ENCODE measurements at places on chromosomes 2 and 18. TPM values are rescaled to one million over a fixed set of nuclear protein-coding genes. Genes with fewer than 3 reads are reported as not detected.

- H3K27ac ChIP-seq, result no peak overlapping the region
- H3K27me3 ChIP-seq, result peaks cover 3% of the 10 kb centered on the region
Measured at GRCh38 chr2:104504331-104505073, 349.4 kb upstream of the POU3F3 start.

GRCh38 chr2:161243905-161244304 is 64.3 kb upstream of the PSMD14 start:
- peaks cover 40% of the 10 kb centered on the region for H3K4me1 ChIP-seq
- peaks cover 23% of the 10 kb centered on the region for H3K27me3 ChIP-seq
- peaks cover 8% of the 10 kb centered on the region for H3K36me3 ChIP-seq
- H3K4me3 ChIP-seq, result peak overlapping the region; percentile 89
- peak overlapping the region; percentile 94 for H3K27ac ChIP-seq

GRCh38 chr18:23718243-23718720 is 29.0 kb downstream of the LAMA3 start:
- peaks cover 1% of the 10 kb centered on the region for H3K4me1 ChIP-seq
- no peak overlapping the region for H3K4me3 ChIP-seq
- H3K27ac ChIP-seq, result no peak overlapping the region

DNA sequence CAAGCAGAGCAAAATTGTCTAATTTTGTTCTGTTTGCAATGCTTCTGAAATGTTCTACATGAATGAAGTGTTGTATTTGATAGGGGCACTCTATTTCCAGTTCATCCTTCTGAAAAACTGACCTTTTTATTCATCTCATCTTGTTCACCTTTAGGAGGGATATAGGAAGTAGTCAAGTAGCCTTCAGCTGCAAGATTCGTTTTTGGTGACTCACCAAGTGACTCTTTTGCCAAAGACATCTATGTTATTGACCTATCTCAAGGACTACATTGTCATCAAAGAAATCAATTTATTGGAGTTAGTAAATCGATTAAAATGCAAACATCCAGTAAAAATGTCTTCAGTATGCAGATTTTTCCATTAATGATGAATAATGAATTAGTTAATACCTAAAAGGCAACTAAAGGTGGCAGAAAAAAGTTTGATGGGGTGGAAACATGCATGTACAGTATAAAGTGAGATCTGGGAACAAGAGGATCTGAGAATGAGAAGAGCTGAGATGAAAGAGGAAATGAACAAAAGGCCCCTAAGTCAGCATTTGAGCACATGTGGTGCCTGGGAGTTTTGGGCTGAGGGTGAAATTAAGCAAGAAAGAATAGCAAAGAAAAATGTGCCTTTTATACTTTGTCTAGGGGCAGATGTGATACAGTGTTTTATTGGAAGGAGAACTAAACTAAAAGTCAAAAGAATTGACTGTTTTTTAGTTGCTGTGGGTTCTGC is 255.1 kb upstream of the LINC00305 start:
- no peak for DNase-seq
- no peaks in the 10 kb centered on the region for H3K27me3 ChIP-seq
- H3K4me3 ChIP-seq, result no peak overlapping the region

- no peaks in the 10 kb centered on the region for H3K4me1 ChIP-seq
- no peaks in the 10 kb centered on the region for H3K36me3 ChIP-seq
- H3K27me3 ChIP-seq, result no peaks in the 10 kb centered on the region
- H3K27ac ChIP-seq, result no peak overlapping the region
- DNase-seq, result no peak
Measured at GRCh38 chr2:1972422-1972821, 228.1 kb upstream of the PXDN start.

DNA sequence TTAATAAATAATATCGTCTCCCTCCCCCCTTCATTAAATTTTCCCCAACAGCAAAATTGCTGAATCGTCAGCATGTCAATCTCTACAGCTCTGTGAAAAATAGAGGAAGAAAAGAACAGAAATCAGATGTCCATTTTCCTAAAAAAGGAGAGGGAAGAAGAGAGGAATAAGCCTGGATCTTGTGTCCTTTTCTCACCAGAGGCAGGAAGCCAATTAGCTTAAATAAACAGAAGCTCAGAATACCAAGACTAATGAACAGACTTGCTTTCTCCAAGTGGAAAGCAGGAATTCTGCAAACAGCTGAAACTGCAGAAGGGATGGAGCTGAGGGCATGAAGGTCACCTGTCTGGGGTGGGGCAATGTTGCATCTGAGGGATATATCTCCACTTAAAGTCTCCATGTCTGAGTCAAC is 265.7 kb downstream of the CCDC85A start:
- DNase-seq, result no peak
- H3K4me1 ChIP-seq, result no peaks in the 10 kb centered on the region
- no peak overlapping the region for H3K4me3 ChIP-seq
- no peaks in the 10 kb centered on the region for H3K36me3 ChIP-seq
- no peaks in the 10 kb centered on the region for H3K27me3 ChIP-seq
- H3K27ac ChIP-seq, result no peak overlapping the region

DNA sequence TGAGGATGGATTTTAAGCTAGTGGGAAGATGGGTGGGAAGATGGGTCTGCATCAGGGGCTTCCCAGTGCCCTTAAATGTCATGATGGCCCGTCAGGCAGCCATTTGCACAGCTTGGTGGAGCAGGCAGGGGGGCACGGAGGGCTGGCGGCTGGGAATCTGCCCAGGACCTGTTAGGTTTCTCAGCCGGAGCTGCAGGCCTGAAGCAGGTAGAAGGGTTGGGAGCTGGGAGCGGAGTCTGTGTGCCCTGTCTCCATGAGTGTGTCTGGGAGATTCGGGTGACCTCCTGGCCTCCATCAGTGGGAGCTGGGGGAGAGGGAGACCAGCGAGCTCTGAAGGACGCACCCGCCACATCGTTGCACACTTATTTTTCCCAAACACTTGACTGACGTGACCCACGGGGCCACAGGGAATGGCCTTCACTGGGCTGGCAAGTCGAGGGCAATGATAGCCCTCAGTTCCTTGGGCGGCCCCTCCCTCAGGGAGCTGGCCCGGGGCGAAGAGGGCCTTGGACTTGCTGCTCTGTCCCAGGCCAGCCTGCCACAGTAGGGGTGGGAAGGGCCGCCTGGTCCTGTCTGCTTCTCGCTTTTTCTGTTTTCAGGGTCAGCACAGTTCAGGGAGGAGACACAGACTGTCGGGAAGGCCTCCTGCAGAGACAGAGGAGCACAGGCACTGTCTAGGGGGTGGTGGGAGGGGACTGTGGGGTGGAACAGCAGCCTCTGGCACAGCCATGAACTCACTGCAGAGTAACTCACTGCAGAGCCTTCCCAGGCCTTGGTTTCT is 236.8 kb downstream of the ZBTB7C start:
- H3K4me1 ChIP-seq, result no peaks in the 10 kb centered on the region
- peaks cover 7% of the 10 kb centered on the region for H3K27me3 ChIP-seq
- H3K36me3 ChIP-seq, result no peaks in the 10 kb centered on the region
- no peak for DNase-seq

DNA sequence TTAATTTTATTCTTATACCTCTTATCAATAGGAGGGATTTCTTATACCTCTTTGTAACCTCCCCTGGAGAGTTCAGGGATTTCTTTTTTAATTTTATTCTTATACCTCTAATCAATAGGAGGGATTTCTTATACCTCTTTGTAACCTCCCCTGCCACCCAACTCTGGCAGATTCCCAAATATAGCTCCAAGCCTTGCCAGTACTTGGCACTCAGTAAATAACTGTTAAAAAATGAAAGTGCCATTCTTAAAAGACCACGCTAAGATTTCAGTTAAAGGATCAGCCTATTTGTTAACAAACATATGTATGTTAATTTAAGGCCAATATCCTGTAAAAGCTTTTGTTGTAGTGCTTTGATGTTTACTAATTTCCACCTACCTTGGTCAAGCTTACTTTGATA is 4.8 kb downstream of the RNF149 start:
- H3K27me3 ChIP-seq, result no peaks in the 10 kb centered on the region
- peaks cover 50% of the 10 kb centered on the region for H3K36me3 ChIP-seq
- H3K4me1 ChIP-seq, result peaks cover 66% of the 10 kb centered on the region
- peak overlapping the region; percentile 32 for H3K27ac ChIP-seq

GRCh38 chr2:39069136-39069515 is 51.7 kb downstream of the SOS1 start:
- no peak overlapping the region for H3K27ac ChIP-seq
- peaks cover 34% of the 10 kb centered on the region for H3K4me1 ChIP-seq
- no peak overlapping the region for H3K4me3 ChIP-seq
- no peak for DNase-seq
- H3K36me3 ChIP-seq, result peaks cover 7% of the 10 kb centered on the region
- no peaks in the 10 kb centered on the region for H3K27me3 ChIP-seq

DNA sequence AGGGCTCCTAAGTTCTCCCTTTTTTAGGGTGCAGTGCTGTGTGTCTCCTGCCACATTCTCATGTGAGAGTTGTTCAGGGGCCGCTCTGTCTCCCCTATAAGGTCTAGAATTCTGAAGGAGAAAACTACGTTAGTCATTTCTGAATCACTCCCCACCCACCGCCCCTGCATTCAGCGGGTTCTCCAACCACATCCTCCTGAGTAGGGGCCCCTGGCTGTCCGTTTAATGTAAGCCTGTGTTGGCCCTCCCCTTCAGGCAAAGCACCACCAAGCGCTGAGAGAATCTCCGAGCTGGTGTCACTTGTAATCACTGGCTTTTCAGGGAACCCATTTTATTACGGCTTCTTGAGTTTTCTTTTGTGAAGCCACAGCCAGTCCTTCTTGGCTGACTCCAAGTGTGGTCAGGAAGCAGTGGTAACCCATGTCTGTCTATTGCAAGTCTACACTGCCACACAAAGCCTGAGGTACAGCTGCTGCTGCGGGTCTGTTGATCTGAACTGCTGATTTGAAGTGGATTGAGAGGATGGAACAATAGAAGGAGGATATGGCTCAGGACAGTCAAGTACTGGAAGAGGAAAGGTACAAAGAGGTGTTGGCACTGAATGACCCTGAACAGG is 16.9 kb downstream of the LCT start:
- H3K4me3 ChIP-seq, result peak overlapping the region; percentile 65
- H3K27ac ChIP-seq, result peak overlapping the region; percentile 90
- H3K36me3 ChIP-seq, result peaks cover 42% of the 10 kb centered on the region
- H3K4me1 ChIP-seq, result peaks cover 55% of the 10 kb centered on the region

- peaks cover 3% of the 10 kb centered on the region for H3K27me3 ChIP-seq
- H3K4me1 ChIP-seq, result no peaks in the 10 kb centered on the region
- no peak overlapping the region for H3K27ac ChIP-seq
- no peak overlapping the region for H3K4me3 ChIP-seq
- no peak for DNase-seq
Measured at GRCh38 chr18:48290162-48290926, 118.8 kb downstream of the ZBTB7C start.

- no peak overlapping the region for H3K4me3 ChIP-seq
- H3K27me3 ChIP-seq, result peaks cover 100% of the 10 kb centered on the region
- peaks cover 14% of the 10 kb centered on the region for H3K36me3 ChIP-seq
- no peak for DNase-seq
Measured at GRCh38 chr2:222300726-222301052, 1.9 kb upstream of the PAX3 start.

DNA sequence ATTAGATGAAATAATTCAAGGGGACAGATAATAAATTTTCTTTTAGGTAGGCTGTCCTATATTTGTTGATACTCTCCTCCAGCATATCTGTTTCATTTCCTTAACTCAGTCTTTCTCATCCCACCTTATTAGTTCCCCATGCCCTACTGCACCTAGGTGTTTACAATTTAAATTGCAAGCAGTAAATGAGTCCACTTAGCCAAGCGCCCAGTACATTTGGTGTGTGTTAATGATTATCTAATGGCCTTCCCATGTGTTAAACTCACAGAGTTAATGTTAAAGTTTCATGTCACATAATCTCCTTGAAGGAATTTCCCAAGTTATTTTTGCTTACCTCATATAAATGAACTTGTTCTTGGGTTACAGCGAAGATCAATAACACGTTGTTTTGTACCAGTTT is 31.2 kb downstream of the ITGB6 start:
- no peaks in the 10 kb centered on the region for H3K27me3 ChIP-seq
- no peaks in the 10 kb centered on the region for H3K36me3 ChIP-seq
- no peak for DNase-seq

DNA sequence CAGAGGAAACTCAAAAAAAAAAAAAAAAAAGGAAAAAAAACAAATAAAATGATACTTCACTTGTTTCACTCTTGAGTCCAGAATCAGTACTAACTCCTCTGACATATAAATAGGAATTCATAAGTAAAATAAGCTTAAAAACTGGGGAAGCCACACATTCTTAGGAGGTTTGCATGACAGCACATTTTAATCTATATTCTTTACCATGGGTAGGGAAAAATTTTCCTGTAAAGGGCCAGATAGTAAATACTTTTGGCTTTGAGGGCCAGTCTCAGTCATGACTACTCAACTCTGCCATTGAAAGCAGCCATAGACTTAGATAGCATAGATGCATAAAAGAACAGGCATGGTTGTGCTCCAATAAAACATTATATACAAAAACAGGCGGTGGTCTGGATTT is 145.2 kb downstream of the BCL11A start:
- no peak overlapping the region for H3K4me3 ChIP-seq
- no peak overlapping the region for H3K27ac ChIP-seq
- H3K27me3 ChIP-seq, result peaks cover 3% of the 10 kb centered on the region
- no peak for DNase-seq
- no peaks in the 10 kb centered on the region for H3K36me3 ChIP-seq

- H3K27me3 ChIP-seq, result no peaks in the 10 kb centered on the region
- H3K4me1 ChIP-seq, result peaks cover 4% of the 10 kb centered on the region
- no peak overlapping the region for H3K4me3 ChIP-seq
- H3K27ac ChIP-seq, result no peak overlapping the region
- DNase-seq, result no peak
- no peaks in the 10 kb centered on the region for H3K36me3 ChIP-seq
Measured at GRCh38 chr2:127580167-127581049, 44.9 kb downstream of the MYO7B start.

DNA sequence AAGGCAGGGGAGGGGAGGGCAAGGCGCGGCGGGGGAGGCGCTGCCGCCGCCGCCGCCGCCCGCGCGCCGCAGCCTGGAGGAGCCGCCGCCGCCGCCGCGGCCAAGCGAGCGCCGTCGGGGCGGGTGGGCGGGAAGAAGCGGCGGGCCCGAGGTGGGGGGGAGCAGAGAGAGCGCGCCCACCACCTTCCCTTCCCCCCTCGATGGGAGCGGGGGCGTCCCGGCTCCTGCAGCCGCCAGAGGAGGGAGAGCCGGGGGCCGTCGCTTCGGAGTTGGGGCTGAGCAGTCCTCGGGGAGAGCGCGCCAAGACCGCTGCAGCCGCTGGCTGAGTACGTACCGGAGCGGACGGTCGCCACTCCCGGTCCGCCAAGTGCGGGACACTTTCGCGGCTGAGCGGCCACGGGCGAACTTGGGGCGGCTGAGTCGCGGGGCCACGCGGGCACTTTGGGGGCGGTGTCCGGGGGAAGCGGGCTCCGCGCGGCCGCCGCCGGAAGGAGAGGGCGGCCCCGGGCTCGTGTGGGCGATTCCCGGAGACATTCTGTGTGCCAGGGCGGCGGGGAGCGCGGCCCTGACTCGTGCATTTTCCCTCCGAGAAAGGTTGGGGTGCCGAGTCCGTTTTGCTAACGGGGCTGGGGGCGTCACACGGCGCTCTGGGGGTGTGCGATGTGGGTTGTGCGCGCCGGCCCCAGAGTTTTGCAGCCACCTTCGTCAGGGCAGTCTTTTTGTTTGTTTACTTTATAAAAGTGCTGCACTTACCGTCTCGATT is at the start of gene NAB1:
NAB1 (plus strand) TSS at position 49 of the 763 bp plus-strand sequence. CDS start 10,094 bp downstream, outside the sequence.
- peaks cover 35% of the 10 kb centered on the region for H3K4me1 ChIP-seq
- H3K4me3 ChIP-seq, result peak within 1 kb of the TSS; percentile 95
- DNase-seq, result peak; percentile 71
- peaks cover 9% of the 10 kb centered on the region for H3K36me3 ChIP-seq
- H3K27me3 ChIP-seq, result no peaks in the 10 kb centered on the region
- H3K27ac ChIP-seq, result peak within 1 kb of the TSS; percentile 95

GRCh38 chr2:176134035-176134434 is 4.5 kb downstream of the HOXD8 start:
- H3K4me3 ChIP-seq, result no peak overlapping the region
- H3K4me1 ChIP-seq, result peaks cover 31% of the 10 kb centered on the region
- H3K27ac ChIP-seq, result no peak overlapping the region

The ELOA2 gene
- total RNA-seq, result not detected

The OSBPL6 gene
- total RNA-seq, result 3.1 TPM

The SDC1 gene
- total RNA-seq, result not detected
